Fibroblast of skin of left biceps (primary cell): ENCODE measurements at places on chromosomes 4 and X.

DNA sequence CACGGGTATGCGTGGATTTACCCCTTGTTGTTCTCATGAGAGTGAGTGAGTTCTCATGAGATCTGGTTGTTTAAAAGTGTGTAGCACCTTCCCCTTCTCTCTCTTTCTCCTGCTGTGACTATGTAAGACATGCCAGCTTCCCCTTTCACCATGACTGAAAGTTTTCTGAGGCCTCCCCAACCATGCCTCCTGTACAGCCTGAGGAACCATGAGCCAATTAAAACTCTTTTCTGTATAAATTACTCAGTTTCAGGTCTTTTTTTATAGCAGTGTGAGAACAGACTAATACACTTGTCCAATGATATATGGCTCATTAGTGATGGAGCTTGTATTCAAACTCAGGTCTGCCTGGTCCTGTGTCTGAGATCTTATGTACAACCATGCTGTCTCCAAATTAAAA, 28.5 kb upstream of the RTL3 start:
- DNase-seq = no peak

- no peak for DNase-seq
Measured at GRCh38 chr4:6032249-6033244, 14.3 kb upstream of the C4orf50 start.

DNA sequence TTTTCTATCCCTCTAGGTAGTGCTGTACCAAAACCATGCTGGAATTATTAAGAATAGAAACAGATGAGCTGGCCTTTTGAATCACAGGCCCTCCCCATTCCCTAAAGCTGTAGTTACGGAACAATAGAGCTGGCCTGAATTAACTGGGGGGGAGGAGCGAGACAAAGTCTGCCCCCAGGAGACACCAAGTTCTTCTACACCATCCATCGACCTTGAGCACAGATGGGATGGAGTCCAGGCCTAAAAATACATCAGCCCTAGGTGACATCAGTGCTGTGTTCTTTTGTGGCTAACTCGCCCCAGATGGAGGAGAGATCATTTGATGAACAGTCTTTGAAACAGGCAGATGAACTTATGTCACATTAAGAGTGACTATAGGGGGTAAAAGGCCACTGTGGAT, 49.6 kb downstream of the LHFPL1 start:
- no peak for DNase-seq

- DNase-seq = no peak
Measured at GRCh38 chr4:41216294-41217019, 2.1 kb upstream of the APBB2 start.

GRCh38 chr4:86822136-86822535, 27.0 kb downstream of the SLC10A6 start:
- no peak for DNase-seq

DNA sequence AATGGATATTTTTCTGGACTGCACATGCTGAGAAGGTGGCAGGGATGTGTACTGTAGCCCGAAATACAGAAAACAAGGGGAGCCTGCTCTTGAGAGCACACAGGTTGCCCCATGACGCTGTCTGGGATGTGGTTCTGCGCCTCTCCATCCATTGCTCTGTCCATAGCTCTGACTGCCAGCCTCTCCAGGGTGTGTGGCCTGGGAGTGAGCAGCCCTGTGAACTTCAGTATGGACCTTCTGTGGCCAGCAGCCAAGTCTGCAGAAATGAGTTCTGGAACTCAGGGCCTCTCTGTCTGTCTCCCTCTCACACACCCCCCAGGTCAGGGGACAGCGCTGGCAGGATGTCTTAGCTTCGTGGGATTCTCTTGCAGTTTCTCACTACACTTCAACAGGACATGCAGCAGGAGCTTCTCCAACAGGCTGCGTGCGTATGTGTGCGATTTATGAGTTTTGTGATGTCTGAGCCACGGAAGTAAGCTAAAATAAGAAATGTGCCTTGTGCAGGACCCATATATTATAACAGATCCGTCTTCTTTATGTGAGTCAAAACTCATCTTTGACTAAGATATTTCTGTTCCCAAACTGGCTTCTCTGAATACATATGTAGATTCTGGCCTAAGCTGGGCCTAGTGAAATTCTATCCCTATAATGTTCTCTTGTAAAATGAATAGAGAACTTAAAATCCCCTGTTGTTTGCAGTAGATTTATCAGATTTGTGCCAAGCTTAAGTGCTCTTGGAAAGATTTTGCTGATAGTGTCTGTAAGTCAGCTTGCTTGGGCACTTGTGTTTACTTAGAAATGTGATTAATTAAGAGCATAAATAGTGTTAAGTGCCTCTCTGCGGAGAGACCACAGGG, 40.0 kb downstream of the PROM1 start:
- no peak for DNase-seq
